ENCODE measurements at places on chromosomes 3 and 15.

- no peak for DNase-seq
Measured at GRCh38 chr3:30170681-30171438, 435.5 kb upstream of the TGFBR2 start.

DNA sequence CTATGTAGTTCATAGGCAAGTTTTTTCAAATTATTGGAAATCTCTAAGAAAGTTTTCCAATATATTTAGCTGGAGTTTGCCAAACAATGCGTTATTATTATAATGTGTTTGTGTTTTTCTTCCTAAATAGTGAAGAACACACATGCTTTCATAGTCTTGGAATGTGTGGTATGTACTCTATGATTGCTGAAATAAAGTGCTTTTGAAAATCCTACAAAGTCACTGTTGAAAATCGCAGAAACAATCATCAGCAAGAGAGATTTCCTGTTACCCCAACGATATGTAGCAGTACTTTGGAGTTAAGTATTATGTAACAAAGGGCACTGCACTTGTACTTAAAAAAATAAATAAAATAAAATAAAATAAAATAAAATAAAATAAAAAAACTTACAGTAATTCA lies 796.2 kb downstream of the NAALADL2 start:
- DNase-seq: no peak

GRCh38 chr3:141086188-141086587 lies 35.0 kb downstream of the SPSB4 start:
- no peak for DNase-seq

GRCh38 chr3:55090291-55090690 lies 162.4 kb upstream of the LRTM1 start:
- no peak for DNase-seq

DNA sequence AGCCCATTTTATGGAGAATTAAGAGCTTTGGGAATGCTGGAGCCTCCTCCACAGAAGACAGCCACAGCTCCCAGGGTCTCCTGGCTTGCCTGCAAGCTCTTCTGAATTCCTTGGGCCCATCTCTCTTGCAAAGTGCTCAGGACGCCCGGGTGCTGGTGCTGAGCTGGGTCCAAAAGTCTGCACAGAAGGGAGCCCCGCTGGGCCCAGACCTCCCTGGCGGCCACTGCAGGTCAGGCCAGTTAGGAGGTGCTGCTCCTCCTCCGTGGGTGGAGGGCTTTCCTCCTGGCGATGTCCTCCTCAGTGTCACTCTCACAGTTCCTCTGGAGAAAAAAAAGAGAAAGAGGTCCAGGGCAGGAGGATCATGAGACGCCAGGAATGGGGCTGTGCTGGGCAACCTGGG lies 74.5 kb upstream of the HERC1 start:
- no peak for DNase-seq

DNA sequence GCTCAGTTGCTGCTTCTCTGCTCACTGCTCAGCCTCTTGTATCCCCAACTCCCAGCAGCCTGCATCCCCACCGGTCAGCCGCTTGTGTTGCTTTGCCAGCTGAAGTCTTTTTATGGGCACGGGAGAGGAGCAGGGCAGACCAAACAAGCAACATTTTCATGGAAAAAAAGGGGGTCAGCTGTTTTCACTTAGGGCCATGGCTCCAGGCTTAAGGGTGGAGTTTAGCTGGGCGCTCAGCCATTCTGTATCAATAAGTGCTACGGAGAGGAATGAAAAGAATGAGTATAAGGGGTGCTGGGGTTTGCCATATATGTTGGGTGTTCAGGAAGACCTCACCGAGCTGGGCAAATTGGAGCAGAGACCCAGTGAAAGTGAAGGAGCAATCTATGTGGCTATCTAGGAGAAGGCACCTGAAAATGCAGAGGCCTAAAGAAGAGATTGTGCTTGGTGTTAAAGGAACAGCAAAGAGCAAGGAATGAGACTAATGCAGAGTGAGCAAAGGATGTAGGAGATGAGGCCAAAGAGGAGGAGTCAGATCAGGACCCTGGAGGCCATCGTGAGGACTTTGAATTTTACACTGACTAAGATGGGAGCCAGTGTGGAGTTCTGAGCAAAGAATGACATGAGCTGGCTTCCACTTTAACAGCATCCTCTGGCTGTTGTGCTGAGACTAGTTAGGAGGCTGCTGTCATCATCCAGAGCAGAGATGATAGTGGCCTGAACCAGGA lies 16.6 kb upstream of the IREB2 start:
- no peak for DNase-seq

DNA sequence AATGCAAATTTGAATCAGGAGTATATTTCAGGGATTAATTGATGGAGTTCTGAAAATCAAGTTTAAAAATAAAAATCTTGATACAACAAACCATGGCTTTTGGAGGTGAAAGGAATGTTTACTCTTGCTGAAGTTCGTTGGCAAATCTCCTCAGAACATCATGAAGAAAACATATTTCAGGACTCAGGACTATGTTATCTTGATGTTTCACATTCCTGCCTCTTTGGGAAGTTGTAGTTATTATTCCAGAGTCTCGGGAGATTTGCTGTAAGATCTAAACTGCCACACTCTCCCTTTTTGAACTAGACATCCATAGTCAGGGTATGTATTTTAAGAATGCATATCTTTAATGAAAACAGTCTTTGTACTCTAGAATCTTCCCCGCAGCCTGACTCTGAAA lies 271.2 kb downstream of the RBMS3 start:
- DNase-seq: no peak

- no peak for DNase-seq
Measured at GRCh38 chr3:112617285-112617684, 23.7 kb downstream of the CCDC80 start.

DNA sequence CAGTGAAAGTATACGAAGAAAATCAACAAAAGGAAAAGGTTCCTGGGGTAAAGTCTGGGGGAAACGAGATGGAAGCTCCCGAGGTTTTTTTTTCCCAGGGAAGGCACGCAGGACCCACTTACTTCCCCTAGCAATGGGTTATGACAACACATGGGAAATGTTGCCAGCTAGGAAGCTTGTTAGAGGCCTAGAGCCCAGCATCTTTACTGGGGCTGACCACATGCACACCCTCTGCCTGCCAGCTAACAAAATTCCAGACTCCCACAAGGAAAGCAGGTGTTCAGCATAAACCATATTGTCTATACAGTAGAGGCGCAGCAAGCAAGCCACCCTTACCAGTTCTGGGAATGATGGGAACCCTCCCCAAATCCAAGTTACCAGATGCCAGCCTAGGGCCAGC lies 258.8 kb upstream of the NR2E3 start:
- no peak for DNase-seq

DNA sequence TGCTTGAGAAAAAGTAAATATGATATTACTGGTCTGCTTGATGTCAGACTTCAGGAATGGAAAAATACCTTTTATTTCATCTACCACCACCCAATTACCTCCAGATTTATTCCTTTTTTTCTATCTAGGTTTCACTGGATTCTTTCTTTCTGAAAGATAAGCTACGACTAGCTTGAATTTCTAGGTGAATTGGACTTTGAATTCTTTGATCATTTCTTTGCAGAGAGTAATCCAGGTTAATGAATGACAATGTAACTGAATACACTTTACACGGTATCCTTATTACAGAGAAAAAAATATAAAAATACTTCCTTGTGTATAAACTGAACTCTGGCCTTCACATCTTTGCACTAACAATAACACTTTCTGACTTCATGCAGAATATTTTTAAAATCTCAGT lies 59.5 kb upstream of the TRPC1 start:
- DNase-seq: no peak

DNA sequence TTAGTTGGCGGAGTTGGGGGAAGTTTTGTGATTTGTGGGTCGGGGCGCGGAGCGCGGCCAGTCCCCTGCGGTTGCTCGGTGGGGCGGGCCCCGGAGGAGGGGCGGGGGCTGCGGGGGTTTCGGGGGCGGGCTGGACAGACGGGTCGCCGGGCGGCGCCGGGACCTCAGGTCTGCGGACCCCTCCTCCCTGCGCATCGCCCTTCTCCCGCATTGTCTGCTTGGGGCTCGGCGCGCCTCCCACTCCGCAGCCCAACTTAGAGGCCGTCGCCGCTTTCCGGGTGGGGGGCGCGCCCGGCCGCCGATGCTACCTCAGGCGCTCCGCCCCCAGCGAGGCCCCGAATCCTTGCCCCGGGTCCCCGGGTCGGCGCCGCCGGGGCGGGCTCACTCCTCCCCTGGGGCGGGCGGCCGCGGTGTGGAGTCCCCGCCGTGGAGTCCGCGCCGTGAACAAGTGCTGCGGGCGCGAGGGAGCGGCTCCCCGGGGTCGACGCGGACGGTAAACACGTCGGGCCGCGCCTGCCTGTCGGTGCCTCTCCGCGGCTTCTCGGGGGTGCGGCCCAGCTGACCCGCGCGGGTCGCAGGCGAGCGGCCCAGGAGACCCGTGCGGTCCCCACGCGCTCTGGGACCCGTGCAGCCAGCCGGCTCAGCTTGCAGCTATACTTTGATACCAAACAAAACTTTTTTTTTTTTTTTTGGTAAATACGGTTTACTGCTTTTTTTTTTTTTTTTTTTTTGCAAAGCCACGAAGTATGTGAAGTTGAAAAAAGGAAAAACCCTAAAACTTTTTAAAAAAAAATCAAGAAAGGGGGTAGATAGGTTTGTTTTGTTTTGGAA lies 624 bp downstream of the AKAP13 start:
- DNase-seq: no peak

GRCh38 chr3:137572931-137573330 lies 191.2 kb upstream of the SOX14 start:
- no peak for DNase-seq

- no peak for DNase-seq
Measured at GRCh38 chr3:13543253-13543652, 5.7 kb upstream of the FBLN2 start.

GRCh38 chr3:15942462-15942861 lies 144.7 kb upstream of the ANKRD28 start:
- DNase-seq: no peak

- DNase-seq: no peak
Measured at GRCh38 chr15:60799885-60800284, 320.9 kb upstream of the ICE2 start.

GRCh38 chr15:72690938-72691337 lies 4.9 kb downstream of the BBS4 start:
- no peak for DNase-seq

DNA sequence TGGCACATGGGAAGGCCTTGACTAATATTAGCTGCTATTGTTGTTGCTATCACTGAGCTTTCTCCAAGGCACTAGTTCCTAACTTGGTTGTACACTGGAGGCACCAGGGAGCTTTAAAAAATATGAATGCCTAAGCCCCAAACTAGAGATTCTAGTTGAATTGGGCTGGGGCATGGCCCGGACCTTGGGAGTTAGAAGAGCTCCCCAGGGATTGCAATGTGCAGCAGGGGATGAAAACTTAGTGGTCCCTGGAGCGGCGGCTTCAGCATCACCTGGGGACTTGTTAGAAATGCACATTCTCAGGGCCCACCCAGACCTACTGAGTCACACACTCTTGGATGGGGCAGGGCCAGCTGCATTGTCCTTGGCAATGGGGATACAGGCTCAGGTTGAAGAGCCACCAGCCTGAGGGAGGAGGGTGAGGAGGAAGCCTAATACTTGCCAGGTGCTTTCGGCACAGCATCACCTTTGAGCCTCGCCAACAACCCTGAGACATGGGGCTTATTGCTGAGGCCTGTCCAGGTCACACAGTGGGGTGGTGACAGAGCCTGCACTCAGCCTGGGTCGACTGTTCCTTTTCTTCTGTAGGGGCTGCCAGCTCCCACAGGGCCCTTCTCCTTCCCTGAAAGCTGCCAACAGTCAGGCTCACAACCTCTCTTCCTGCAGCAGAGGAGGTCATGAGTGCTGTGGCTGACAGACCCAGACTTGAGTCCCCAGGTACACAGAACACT lies 84.5 kb downstream of the ATP2B2 start:
- DNase-seq: no peak

DNA sequence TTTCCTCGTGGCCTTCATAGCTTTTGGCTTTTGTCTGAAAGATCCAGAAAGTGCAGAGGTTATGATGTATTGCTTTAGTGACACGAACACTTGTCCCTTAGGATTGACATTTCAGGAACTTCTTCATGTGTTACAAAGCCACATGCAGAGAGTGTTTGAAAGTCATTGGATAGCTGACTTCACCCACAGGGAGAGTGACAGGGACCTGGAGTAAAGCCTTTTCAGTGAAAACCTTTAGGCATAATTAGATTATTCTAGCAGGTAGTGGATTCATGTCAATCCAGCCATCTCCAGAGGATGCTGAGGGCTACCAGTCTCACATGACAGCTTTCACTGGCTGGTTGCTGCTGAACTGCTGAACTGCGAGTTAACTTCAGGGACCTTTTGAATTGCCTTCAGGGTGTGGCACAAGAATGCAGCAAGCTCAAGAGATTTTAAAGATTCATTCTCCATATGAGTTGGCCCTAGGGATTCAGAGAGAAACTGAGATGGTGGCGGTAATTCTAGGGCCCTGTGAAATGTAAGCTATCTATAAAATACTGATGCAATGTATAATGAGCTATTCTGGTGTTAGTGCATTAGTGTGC lies 267.0 kb upstream of the GOLIM4 start:
- DNase-seq: no peak

DNA sequence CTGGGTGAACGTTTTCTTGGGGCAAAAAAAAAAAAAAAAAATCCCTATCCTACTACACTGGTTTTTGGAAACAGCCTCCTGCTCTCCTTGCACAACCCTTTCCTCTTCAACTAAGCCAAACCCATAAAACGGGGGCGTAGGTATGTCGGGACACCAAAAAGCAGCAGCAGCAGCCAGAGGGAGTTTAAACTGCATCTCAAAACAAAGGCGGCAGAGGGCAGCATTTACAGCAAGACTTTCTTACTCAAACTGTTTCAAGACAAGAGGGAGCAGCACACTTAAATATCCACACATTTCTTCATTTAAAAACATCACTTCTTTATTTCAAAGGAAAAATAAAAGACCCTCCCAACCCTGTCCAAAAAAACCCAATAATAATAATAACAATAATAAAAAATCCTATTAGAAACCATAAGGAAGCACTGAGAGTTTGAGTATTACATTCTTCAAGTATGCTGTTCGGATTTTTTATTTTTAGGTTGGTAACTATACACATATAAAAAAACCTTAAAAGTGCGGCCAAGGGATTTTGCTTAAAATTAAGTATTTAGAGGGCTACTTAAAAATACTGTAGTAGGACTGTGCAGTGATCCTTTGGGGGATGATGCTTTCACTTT lies 43.9 kb upstream of the PLXND1 start:
- DNase-seq: peak; percentile 26

DNA sequence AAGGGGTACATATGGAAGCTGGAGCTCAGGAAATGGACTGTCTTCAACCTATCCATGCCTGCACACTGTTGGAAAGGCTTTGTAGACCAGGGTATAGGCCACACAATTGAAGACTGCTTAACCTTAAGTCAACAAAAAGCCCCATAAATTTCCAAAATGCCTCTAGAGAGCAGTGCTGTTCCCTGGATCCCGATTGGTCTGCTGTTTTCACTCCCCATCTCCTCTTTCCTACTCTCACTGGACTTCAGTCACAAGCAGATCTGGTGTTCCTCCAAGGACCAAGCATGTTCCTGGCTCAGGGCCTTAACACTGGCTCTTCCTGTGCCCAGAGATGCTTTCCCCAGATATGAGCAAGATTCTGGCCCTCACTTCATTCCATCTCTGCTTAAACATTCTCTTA lies 22.8 kb upstream of the LRRC34 start:
- DNase-seq: no peak

- no peak for DNase-seq
Measured at GRCh38 chr15:68330901-68331300, 53.4 kb downstream of the FEM1B start.

Data from GF-D8 (cell line).